ENCODE measurements at places on chromosomes 5 and 9.

- no peak for DNase-seq
Observed at GRCh38 chr5:127582773-127583370, 65.4 kb downstream of the PRRC1 start.

DNA sequence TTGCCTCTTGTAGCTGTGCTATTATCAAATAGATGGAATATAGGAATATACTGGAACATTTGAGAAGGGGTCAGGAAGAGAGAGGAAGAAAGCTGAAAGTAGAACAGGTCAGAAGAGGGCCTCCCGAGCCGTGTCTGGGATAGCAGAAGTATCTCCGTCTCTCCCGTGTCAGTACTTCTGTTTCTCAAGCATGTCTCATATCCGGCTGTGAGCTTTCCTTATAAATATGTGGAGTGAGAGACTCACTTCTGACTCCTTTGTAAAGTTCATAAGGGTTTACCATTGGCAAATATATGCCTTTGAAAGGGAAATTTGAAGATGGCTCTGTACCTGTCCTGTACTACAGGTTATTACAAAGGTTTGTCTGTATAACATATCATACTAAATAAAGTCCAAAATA lies 50.3 kb downstream of the MOCS2 start:
- DNase-seq, result no peak

DNA sequence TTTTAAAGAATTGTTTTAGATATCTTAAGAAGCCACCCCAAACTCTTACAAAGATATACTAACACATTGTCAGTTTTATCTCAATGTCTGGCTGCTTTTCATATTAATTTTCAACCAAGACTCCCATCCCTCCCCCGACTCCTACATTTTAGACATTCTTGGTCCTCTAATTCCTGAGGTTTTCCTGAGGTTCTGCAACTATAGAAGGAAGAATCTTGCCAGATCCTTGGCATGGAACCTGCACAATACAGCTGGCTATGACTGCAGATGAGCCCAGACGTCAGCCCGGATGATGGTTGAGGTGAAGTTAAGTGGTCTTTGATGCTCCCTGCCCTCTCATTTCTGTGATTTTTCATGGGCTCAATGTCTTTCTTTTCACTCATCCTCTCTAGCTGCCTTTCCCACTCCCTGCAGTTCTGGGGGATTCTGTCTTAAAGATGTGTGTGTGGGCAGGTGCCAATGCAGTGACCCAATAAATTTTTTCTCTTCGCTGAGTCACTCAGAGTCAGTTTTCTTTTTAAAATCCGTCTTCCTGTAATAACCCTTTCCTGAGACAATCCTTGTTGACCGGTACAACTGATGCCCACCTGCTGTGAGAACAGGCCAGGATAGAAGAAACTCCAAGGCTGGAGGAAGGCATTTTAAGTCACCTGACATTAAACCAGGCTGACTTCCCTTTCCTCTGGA lies 237.8 kb upstream of the GAS1 start:
- no peak for DNase-seq

DNA sequence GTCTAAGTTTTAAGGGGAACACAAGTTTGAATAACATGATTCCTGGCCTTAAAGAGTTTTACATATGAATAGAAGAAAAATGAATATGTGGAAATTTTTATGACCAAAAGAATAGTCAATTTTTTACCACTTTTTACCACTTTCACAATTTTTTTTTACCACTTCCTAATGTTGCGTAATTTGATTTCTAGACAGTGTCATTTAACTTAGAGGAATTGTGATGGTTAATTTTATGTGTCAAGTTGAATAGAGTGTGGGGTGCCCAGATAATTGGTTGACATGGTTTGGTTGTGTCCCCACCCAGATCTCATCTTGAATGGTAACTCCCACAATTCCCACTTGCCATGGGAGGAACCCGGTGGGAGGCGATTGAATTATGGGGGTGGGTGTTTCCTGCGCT lies 416.6 kb downstream of the KIF4B start:
- DNase-seq, result no peak

GRCh38 chr9:135886147-135886981 lies 21.0 kb downstream of the CAMSAP1 start:
- DNase-seq, result peak; percentile 52

All from RWPE2 (cell line).